ENCODE measurements at places on chromosomes 5 and 9.

DNA sequence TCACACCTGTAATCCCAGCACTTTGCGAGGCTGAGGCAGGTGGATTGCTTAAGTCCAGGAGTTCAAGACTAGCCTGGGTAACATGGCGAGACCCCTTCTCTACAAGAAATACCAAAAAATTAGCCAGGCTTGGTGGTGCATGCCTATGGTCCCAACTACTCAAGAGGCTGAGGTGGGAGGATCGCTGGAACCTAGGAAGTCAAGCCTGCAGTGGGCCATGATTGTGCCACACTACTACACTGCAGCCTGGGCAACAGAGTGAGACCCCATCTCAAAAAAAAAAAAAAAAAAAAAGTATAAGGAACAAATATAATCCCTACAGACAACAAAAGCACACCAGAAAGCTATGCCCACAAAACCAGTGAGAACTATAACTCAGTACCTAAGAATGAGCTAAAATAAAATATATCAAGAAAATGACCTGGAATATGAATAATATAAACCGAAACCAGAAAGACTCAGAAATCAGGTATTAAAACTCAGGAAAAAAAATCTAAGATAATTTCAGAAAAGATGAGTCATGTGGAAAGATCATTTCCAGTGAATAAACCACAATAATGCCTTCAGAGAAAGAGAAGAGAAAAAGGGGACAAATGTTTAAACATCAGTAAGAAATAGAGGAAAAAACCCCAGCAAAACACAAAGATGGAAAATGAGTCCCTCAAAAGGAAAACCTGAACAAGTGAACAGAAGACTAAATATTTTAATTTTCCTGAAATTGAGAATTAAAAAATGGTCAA lies 57.4 kb downstream of the GOLPH3 start:
- DNase-seq = no peak

DNA sequence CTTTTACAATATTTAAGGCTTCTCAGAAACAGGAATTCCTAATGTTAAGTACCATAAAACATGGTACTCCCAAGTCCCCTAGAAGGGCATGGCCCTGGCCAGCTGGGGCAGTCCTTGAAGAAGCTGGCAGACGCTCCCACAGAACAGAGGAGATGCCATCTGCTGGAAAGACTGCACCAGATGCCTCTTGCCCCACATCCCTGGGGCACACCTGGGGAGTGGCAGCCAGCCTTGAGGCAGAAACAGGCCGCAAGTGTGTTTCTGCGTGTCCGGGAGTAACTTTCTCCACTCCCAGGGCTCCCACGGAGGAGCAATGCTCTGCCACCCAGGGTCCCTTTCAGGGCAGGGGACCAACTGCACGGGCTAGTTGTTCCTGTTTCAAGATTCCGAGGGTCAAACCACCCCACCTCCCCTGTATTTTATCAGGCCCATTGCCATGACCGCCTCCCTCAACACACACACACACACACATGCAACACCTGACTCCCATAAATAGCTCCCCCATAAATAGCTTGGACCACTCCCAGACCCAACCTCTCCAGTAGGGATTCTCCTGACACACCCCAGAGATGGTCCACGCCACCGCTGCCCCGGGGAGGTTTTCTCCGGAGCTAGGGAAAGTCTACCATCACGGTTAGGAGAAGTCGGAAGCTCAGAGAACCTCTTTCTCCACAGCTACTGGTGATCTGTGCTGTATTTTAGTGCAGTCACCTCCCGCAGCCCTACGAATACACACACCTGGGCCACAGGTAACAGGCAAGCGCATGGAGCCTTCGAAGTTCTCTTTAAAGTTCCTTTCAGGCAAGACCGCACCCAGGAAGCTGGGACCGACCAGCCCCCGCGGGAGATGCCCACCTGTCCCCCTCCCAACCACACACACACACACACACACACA lies 1.5 kb downstream of the SPOCK1 start:
- DNase-seq = no peak

GRCh38 chr5:126449751-126450271 lies 26.6 kb downstream of the GRAMD2B start:
- peak; percentile 3 for DNase-seq

GRCh38 chr9:17191082-17191481 lies 56.2 kb downstream of the CNTLN start:
- DNase-seq = no peak

GRCh38 chr5:31047007-31047406 lies 146.5 kb upstream of the CDH6 start:
- no peak for DNase-seq

DNA sequence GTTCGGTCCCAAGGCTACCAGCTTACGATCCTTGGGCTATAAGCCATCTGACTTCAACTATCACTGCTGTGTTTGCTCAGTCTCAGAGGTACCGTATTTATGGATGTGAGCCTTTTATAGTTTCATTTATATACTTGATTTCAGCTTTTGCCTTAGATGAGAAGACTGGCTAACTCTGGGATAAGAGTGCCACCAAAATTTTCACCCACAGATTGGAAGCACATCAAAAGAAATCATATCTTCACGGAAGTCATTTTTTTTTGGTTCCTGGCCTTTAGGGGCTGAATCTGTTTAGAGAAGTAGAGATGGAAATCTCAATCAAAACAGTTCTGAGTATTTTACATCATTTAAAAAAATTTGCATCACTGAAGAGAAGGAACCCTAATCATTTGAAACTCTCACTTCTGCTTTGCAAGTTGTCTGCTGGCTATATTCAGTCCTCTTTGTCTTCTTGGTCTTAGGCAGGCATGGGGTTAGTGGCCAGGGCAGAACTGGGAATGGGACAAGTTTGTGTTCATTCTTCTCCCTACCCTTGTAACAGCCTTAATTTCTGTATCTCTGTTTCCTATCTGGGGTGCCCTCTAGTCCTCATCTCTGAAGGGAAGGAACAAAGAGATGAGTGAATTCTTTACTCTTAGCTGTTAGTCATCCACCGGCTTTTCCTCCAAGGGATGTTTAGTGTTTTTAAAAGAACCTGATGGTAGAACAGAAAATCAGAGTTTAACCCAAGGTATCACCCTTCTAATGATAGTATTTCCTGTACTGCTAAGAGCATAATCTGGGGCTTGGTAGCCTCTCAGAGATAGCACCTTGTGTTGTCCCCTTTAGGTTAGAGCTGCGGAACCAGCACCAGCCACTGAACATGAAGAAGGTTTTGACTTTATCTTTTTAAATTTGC lies 14.1 kb upstream of the TNFAIP8 start:
- DNase-seq = no peak

- peak; percentile 5 for DNase-seq
These were observed 13.2 kb downstream of the CMYA5 start for GRCh38 chr5:79702606-79703380.

DNA sequence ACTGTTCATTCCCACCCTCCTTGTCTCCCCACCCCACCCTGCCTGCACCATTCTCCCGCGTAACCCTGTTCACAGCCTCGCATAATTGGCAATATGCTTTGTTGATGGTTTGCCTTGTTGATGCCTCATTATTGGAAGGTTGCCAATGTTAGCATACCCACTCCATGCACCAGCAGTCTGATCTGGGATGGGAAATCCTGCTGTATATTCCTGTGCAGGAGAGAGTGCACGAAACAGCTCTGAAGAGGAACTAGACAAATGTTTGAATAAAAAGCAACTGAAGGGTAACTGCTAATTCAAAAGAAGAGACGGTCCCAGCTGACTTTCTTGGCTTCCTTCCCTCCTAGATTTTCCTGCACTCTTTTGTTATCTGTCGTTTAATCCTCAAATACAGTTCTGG lies 271.7 kb upstream of the TLE4 start:
- DNase-seq = no peak

DNA sequence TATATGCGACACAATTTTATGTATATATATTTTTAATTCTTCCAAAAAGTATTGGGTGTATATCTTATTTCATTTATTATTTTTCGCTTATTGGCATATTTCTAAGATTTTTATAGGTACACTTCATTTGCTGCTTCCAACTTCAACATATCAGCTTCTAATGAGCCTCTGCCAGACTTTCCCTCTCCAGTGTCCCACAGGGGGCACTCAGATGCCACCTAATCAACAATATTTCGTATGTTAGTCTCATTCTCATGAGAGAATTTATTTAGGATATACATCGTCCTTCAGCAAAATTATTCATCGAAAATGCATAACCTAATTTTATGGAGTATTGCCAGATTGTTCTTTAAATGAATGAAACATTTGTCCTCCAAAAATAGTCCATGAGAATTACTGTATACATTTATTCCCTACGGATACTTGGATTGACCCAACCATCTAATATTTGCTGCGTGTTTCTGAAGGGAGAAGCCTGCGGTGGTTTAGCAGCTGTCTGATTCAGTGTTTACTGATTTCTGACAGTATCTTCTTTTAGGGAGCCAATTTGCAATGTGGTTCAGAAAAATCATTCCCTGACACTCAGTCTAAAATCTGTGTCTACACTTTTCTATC lies 100.6 kb upstream of the SELENOP start:
- no peak for DNase-seq

- no peak for DNase-seq
These were observed 52.7 kb upstream of the CCNG1 start for GRCh38 chr5:163384669-163385068.

GRCh38 chr9:125631391-125632085 lies 75.5 kb downstream of the MAPKAP1 start:
- no peak for DNase-seq

DNA sequence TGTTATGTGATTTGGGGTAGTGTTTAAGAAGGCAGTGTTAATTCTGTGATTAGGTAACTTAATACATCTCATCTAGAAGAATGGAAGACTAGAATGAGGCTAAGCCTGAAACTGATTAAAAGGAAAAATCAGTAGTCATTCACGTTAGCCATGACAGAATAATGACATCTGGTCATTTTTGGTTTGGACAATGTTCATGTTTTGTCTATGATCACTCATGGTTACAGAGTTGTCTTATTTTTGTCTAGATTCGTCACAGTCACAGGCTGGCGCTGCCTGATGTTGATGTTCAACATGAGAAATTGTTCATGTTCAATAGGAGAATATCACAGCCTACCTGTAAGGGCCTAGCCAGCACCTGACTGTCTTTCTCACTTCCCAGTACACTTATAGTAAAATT lies 9.5 kb upstream of the DOCK2 start:
- no peak for DNase-seq

GRCh38 chr5:139138809-139139208 lies 59.4 kb downstream of the SIL1 start:
- DNase-seq = no peak

DNA sequence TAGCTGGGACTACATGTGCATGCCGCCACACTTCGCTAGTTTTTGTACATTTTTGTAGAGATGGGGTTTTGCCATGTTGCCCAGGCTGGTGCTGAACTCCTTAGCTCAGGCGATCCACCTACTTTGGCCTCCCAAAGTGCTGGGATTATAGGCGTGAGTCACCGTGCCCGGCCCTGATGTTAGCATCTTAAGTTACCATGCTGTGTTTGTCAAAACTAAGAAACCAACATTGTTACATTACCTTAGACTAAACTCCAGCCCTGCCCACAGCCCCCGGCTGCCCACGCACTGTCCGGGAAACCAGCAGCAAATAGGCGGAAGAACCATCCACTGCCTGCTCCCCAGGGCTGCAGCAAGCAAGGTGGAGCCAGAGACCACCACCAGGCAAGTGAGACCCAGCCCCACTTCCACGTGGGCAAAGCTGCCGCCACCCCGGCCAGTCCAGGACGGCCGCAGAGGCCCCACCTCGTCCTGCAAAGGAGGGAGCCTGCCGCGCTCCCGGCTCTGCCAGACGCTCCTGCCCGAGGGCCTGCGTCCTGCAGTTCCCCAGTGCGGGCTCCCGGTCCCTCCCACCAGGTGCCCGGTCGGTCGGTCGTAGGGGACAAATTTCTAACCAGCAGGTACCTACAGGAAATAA lies 35.7 kb upstream of the TXN start:
- no peak for DNase-seq

DNA sequence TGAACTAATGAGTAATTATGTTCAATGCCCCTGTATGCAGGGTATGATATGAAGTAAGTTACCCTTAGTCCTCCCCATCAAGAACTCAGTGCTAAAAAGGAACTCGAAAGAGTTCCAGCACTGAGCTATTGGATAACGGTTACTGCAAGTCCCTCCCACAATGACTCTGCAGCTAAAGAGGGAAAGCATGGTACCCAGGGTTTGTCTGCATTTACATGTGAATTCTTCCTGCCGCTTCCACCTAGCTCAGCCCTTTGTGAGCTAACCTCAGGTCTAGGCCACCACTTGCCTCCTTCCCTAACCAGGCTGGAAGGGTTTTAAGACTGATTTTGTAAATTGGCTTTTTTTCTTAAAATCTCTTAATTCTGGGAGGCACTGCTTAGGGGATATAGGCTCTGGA lies 376.8 kb downstream of the EBF1 start:
- DNase-seq = no peak

DNA sequence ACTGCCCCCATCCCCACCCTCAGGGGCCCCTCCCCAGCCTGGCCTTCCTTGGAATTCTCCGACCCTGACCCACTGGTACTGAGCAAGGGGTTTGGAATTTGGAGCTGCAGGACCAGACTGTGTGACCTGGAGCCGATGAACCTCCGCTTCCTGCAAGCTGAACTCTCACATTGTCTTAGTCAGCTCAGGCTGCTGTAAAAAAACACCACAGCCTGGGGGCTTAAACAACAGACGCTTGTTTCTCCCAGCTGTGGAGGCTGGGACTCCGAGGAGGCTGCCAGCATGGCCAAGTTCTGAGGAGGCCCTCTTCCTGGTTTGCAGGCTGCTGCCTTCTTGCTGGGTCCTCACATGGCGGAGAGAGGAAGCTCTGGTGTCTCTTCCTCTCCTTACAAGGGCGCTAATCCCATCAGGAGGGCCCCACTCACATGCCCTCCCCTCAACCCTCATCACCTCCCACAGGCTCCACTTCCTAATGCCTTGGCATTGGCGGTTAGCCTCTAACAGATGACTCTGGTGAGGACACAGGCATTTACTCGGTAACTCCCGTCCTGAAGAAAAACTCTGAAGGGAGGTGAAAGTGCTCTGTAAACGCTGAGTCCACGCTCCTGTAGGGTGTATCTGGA lies 42.4 kb downstream of the C5orf15 start:
- DNase-seq = no peak

GRCh38 chr9:98280574-98280973 lies 25.1 kb upstream of the TBC1D2 start:
- no peak for DNase-seq

DNA sequence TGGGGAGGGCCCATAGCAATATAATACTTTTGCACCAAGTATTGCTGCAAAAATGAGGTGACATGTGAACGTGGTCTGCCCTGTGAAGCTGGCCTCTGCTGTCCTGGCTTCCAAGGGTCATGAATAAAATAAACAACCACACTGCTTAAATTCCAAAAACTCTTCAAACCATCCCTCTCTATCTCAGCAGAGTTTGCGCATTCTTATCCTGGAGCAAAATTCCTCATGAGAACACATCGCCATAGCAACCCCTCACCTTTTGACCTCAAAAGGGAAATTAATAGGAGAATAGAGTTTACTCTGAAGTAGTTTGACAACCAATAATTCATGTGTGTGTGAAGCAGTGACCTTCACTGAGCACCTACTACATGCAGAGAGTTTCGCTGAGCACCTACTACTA lies 342.9 kb downstream of the SPOCK1 start:
- no peak for DNase-seq

DNA sequence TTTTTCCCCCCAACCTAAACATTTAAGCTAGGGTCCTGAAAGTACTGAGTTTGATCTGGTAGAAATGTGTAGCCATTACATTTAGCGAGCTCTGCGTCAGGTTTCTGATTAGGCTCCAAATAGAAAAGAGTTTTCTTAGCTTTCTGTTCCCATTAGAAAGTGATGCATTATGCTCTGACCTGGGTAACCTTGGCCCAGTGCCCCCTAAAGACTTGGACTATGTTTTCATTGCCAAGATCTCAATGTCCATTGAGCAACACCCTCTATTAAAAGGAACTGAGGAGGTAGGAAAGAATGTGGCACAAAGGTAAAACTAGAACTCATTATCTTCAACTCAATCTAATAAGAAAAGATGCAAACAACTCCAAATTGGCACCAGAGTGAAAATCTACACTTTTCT lies 358.9 kb upstream of the PCSK5 start:
- no peak for DNase-seq
